ENCODE measurements at places on chromosomes 11 and 22.

- no peak for DNase-seq
These were observed 64.1 kb downstream of the KCNJ1 start for GRCh38 chr11:128803011-128803410.

DNA sequence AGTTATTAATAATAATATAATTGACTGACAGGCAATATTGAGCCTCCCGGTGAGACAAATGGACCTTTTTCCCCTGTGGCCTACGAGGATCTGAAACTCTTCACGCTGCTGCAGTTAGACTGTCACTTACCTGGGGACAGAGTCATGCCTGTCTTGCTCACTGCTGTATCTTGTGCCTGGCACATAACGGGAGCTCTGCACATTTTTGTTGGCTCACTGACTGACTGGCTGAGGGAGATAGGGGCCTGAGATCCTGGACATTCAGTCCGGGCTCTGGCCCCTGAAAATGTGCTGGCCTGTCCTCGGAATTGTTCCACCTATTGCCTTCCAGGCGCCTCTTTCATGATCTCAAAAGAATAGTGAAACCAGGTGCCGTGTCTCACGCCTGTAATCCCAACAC, 743 bp upstream of the CD3D start:
- no peak for DNase-seq

DNA sequence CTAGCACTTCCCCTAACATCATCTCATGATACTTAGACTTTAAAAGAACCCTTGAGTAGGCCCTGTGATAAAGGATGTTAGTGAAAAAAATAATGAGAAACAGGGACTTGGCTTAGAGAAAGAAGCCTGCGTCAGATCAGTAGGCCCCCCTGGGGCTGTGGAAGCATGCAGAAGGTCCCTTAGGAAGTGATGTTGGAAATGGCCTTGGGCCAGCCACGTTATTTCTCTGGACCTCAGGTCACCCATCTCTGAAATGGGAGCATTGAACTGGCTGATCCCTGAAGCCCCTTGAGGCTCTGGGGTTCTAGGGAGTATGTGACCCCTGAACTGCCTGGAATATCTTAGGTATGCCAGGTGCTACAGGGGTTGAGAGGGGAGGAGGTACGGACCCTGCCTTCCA, 40.2 kb downstream of the MCM5 start:
- no peak for DNase-seq

GRCh38 chr22:17797721-17798559, 23.7 kb upstream of the BID start:
- no peak for DNase-seq

DNA sequence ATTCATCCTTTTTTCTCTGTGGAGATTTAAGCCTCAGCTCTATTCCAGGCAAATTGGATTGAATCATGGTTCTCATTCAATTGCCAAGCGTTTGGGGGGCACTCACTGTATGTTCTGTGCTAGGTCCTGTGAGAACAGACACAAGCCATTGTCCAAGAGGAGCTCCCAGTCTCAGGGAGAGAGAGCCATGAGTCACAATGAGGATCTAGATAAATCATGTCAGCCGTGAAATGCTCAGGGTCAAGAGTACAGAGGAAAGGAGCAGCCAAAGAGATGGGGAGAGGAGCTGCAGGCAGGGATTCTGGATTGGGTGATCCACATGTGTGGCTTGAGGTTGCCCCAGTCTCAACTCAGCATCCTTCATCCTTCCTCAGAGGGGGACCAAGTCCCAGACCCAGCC, 93.6 kb downstream of the FEZ1 start:
- DNase-seq: no peak

All from T-cell (primary cell).